ENCODE measurements at places on chromosomes 16 and 17.

GRCh38 chr16:50301626-50302471, 35.5 kb downstream of the ADCY7 start:
- DNase-seq = no peak

DNA sequence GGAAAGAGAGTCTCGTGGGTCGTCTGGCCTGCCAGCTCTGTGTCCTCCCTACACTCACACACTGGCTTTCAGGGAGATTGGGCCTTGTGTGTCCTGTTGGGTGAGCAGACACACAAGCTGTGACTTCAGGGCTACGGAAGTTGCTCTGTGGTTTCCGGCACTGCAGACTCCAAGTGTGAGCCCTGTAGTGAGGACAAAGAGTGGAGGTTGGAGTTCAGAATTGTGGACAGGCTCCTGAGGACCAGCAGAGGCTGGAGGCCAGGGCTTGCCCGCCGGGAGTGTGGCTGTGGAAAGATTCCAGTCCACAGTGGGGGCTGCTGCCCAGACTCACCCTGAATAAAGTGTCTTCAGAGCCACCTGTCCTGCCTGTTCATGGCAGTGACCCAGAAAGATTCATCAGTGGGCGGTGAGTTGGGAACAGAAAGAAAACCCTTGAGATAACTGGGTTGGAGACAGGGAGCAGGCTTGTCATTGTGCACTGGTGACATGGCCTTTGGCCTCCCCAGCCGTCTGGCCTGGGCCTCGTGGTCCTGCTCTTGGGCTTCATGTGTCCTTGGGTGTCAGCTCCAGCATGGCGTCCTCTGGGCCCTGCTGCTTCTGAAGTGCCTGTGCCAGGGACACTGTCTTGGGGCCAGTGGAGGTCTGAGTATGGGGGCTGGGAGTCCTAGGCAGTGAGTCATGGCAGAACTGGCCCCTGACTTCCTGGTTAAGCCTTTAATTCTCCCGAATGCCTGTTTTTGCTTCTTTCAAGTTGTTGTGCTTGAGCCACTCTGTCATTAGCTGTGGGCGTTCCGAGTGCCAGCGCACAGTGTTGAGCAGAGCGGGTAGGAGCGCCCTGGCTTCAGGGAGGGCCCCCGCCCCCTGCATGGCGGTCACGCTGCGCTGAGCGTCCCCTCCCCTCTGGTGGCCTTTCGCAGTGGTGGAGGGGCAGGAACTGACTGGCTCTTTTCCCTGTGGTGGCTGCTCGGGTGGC, 19.9 kb upstream of the ZNF750 start:
- no peak for DNase-seq

DNA sequence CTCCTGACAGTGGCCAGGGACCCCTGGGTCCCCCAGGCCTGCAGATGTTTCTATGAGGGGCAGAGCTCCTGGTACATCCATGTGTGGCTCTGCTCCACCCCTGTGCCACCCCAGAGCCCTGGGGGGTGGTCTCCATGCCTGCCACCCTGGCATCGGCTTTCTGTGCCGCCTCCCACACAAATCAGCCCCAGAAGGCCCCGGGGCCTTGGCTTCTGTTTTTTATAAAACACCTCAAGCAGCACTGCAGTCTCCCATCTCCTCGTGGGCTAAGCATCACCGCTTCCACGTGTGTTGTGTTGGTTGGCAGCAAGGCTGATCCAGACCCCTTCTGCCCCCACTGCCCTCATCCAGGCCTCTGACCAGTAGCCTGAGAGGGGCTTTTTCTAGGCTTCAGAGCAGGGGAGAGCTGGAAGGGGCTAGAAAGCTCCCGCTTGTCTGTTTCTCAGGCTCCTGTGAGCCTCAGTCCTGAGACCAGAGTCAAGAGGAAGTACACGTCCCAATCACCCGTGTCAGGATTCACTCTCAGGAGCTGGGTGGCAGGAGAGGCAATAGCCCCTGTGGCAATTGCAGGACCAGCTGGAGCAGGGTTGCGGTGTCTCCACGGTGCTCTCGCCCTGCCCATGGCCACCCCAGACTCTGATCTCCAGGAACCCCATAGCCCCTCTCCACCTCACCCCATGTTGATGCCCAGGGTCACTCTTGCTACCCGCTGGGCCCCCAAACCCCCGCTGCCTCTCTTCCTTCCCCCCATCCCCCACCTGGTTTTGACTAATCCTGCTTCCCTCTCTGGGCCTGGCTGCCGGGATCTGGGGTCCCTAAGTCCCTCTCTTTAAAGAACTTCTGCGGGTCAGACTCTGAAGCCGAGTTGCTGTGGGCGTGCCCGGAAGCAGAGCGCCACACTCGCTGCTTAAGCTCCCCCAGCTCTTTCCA, 25.1 kb downstream of the C1QTNF1 start:
- no peak for DNase-seq

DNA sequence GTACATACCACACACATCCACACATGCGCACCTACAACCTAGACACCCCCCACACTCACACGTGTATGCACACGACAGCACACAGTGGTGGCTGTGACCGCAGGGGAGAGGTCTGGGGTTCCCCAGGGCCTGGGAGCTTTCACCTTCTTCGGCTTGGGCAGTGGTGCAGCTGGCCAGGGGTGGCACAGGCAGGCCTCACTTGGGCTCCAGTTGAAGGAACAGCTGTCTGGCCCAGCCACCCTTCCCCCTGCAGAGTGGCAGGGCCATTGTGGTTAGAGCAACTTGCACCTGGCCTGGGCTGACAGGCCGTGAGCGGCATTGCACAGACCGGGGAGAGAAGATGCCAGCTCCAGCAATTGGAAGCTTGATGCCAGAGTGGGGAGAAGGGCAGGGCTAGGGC, 114.5 kb upstream of the GSE1 start:
- no peak for DNase-seq

DNA sequence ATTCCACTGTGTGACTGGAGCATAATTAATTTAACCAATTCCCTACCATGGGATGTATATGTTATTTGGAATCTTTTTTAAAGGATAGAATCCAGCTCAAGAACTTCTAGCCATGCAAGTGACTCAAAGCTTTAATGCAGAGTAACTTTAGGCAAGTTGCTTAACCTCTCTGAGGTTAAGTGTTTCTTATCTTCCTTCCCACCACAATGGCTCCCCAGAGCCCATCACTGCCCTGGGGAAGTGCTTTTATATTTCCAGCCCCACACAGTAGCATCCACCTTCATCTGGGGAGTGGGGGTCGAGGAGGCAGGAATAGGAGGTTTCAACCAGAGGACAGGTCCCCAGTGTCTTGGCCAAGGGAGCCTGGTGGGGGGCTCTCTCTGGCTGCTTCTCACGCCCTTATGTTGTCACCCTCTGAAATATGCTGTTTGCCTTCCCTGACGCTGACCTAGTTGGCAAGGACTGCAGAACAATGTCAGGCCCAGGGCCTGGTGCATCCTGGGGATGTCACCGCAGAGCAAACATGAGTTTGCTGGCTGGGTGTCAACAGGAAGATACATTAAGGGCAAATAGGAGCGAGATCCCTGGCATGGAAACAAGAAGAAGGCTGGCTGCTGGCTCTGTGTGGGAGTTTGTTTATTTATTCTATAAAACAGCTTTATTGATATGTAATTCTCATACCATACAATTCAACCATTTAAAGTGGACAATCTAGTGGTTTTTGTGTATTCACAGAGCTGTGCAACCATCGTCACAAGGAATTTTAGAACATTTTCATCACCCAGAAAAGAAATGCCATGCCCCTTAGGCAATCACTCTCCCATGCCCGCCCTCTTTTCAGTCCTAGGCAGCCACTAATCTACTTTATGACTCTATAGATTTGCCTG, 46.6 kb upstream of the WSB1 start:
- DNase-seq = peak; percentile 22

DNA sequence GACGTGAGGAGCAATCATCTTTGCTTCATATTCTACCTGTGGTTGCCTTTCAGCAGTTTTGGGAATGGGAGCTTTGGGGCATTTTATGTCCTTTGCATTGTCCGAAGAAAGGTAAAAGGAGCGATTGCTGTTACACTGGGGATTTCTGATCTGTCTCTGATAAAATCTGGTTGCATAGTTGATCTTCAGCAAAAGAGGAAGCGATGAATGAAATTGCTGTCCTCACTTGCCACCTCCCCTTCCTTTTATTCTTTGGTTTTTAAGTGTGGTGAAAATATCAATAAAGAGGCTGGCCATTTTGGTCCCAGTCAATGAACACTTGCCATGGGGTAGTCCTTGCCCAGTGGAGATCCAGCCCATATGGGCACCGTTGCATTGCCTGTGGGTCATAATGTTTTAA, 236.8 kb downstream of the MSI2 start:
- DNase-seq = no peak

DNA sequence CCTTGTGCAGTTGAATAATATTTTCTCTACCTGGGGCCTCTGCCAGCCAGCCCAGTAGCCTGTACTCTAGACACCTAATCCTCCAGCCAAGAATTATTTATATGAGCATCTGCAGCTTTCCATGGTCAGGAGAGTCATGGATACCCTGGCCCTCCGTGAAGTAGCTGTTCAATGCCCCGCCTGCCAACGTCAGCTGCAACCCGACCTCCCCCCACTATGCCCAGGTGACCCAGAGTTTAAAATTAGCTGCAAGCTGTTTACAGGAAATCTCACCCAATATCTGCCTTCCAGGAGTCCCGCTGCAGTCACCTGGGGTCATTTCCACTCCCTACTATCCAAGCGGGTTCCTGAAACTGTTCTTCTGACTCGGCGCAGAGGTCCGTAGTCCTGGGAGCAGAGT, 12.3 kb downstream of the SDR42E2 start:
- no peak for DNase-seq

GRCh38 chr16:59758848-59759247, 1024.7 kb upstream of the GOT2 start:
- no peak for DNase-seq

- no peak for DNase-seq
Measured at GRCh38 chr16:57540906-57541753, 1.3 kb upstream of the ADGRG5 start.

- no peak for DNase-seq
Measured at GRCh38 chr17:78622491-78623265, 45.5 kb upstream of the DNAH17 start.

DNA sequence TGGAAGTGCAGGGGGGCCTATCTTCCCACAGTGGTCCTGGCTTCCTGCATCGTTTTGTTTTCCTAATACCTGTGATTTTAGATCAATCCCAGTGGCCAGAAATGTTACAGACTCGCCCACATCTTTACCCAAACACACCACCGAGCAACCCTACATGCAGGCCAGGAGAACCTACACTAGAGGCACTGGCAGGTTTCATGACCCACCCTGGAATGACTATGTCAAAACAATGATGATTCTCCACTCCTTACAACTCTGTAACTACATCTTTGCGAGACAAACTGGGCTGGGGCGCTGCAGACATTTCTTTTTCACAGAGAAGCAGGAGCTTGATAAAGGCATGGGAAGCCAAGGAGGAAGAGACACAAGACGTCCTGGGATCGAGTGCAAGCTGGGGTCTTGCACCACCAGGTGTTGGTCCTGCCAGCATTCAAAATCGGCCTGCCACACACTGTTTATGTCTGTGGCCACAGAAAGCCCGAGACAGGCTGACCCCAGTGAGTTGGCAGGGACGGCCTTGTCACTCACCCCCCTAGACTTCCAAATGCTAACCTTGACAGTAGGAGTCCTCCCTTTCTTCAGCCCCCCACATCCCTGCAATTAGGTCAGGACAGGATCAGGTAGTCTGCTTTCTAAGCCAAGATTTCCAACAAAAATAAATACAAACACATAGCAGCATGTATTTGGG, 32.5 kb downstream of the UBE2O start:
- no peak for DNase-seq

DNA sequence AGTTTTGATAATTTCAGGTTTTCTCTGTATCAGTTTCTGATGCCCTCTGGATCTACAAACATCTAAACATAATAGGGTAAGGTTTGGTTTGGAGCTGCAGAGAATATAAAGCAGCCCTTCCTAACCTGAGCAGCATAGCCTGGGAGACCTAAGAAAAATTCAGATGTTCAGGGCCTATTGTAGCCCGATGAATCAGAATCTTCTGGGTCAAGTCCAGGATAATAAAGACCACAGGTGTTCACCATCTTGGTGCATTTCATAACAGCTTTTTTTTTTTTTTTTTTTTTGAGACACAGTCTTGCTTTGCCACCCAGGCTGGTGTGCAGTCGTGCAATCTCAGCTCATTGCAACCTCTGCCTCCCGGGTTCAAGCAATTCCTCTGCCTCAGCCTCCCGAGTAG, 19.7 kb upstream of the ARHGAP17 start:
- DNase-seq = no peak

DNA sequence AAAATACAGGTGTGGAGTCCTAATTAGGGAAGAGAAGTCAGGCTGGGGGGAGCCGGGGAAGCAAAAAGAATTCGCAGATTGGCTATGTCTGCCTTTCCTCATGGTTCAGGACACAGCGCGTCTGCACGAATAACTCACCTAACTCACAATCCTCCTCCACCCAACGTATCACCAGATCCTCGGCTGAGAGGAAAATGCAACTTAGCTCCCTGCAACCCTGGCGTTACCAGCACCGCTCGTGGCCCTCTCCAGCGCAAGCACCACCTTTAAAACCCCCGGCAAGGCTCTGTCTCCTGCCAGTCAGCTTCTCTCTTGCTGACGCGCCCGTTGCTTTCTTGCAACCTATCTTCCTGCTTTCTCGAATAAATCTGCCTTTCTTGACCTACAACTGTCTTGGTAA, 49.8 kb upstream of the METRNL start:
- no peak for DNase-seq

DNA sequence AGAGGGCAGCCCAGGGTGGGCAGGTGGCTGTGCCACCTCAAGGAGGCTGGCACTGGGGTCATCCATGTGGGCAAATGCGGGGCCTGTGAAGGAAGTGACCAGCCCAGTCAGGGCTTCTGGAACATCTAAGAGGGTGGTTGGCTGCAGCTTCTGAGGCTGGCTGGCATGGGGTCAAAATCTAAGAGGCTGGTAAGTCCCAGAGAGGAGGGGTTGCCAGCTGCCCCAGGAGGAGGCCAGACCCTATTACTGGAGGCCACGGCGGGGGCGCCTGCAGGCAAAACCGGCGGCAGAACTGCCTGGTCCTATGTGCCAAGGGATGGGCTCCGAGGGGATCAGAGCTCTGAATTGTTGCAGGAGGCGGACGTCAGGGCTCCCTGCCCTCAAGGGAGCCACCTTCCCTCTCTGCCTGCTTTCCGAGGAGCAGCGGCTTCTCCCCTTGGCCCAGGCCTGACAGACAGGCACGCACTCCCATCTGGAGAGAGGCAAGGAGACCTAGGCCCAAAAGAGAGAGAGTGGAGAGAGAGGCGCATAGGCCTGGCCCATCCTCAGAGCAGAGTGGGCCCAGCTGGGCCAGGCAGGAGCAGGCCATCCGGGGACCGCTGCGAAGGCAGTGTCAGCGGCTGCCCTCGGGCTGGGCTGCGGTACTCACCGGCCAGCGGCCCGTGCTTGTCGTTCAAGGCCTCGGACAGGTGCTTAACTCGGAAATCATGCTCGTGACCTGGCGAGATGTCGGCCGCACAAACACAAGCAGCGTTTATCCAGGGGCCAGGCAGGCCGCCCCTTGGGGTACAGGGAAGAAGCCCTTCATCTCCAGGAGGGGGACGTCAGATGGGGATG, 10.9 kb downstream of the ZACN start:
- no peak for DNase-seq
